ENCODE measurements at places on chromosomes 2 and 18. TPM values are rescaled to one million over a fixed set of nuclear protein-coding genes. Genes with fewer than 3 reads are reported as not detected.

Gene SIGLEC15
- total RNA-seq = not detected

Gene ECEL1
- total RNA-seq = not detected

Gene HSBP1L1
- 4.4 TPM for total RNA-seq

Gene EN1
- total RNA-seq = 0.37 TPM

Gene C1GALT1C1L
- total RNA-seq = 0.25 TPM

Gene IL36A
- total RNA-seq = not detected

Gene L3MBTL4
- total RNA-seq = not detected

Gene TMEM247
- total RNA-seq = not detected

Gene SPC25
- 0.44 TPM for total RNA-seq

Gene UGT1A4
- total RNA-seq = 0.34 TPM

Gene CROCC2
- 0.12 TPM for total RNA-seq

Gene CCDC74B
- 7.4 TPM for total RNA-seq

Gene CPLX4
- total RNA-seq = not detected

Gene KLHL41
- total RNA-seq = 1.00 TPM

Gene UGT1A3
- not detected for total RNA-seq

Gene IL1F10
- not detected for total RNA-seq
